AG09319 (cell line): ENCODE measurements at places on chromosomes 3 and 15.

GRCh38 chr3:85821130-85821756 lies 862.5 kb downstream of the CADM2 start:
- no peak for DNase-seq

DNA sequence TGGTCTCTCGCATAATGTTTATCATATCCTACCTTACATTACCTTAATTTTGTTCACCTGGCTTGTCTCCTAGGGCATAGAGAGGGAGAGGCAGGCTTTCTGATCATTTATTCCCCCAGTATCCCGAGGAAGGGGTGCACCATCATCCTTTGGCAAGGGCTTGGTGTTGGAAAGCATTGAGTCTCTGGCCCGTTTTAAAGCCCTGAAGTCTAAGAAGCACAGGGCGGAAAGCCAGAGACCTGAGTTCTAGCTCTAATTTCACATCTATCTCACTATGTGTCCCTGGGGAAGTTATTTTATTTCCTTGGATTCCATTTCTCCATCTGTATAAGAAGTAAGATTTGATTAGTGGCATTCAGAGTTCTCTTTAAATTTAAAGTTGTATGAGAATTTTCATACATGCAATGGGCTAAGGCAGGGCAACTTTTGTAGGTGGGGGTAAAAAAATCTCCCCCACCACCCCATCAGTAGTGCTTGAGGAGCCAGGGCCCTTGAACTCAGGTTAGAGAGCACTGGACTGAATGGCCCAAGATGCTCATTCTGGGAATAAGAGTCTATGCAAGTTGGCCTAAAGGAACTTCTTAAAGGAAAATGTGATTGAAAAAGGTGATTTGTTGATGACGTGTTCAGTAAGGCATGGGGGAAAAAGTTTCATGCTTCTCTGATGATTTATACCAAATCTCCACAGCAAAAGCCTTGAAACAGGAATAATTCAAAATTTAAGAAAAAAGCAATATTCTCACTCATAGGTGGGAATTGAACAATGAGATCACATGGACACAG lies 10.1 kb downstream of the TMC3 start:
- DNase-seq = no peak

- no peak for DNase-seq
These were observed 21.7 kb downstream of the DUSP7 start for GRCh38 chr3:52034651-52035050.

DNA sequence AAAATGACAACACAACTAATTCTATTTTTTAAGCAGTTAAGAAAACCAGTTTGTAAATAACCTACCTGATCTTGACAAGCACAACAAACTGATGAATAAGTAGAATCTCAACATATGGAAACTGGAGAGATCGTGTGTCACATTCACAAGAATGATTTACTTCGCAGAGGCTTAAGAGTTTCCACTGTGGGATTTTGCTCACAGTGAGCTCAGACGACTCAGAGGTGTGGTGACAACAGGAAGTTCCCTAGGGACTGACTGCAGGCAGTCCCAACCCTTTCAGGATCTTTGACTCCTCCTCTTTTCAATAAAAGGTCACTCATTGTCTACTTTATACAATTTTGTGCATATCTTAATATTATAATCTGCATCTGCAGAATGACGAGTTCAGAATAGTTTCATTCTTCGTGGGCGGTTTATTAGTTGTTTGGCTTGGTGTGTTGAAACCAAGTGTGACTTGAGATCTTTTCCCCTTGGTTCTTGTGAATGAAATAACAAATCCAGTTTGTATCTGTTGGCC lies at the start of gene LIPH:
LIPH (minus strand) TSS at position 231 of the 520 bp plus-strand sequence; CDS start at position 114, 117 bp downstream.
- DNase-seq = no peak

- no peak for DNase-seq
These were observed 53.3 kb downstream of the FNDC3B start for GRCh38 chr3:172092658-172093057.

GRCh38 chr3:143218166-143218835 lies 98.7 kb downstream of the CHST2 start:
- DNase-seq = no peak
